ENCODE measurements at places on chromosomes 7 and 10. TPM values are rescaled to one million over a fixed set of nuclear protein-coding genes. Genes with fewer than 3 reads are reported as not detected.

The CLEC2L gene
- 0.18 TPM for total RNA-seq

The CNNM2 gene
- total RNA-seq, result 3.2 TPM

The XRCC2 gene
- 0.20 TPM for total RNA-seq

The SPDYE9 gene
- total RNA-seq, result not detected

The COMMD3 gene
- total RNA-seq, result 31.0 TPM

The OR2A12 gene
- total RNA-seq, result not detected

The MYPN gene
- 153 TPM for total RNA-seq
